ENCODE measurements at places on chromosomes 12 and 14. TPM values are rescaled to one million over a fixed set of nuclear protein-coding genes. Genes with fewer than 3 reads are reported as not detected.

- no peak overlapping the region for H3K4me3 ChIP-seq
- no peaks in the 10 kb centered on the region for H3K27me3 ChIP-seq
- no peak for DNase-seq
- peaks cover 60% of the 10 kb centered on the region for H3K36me3 ChIP-seq
Observed at GRCh38 chr12:107749083-107749482, 11.9 kb downstream of the PRDM4 start.

DNA sequence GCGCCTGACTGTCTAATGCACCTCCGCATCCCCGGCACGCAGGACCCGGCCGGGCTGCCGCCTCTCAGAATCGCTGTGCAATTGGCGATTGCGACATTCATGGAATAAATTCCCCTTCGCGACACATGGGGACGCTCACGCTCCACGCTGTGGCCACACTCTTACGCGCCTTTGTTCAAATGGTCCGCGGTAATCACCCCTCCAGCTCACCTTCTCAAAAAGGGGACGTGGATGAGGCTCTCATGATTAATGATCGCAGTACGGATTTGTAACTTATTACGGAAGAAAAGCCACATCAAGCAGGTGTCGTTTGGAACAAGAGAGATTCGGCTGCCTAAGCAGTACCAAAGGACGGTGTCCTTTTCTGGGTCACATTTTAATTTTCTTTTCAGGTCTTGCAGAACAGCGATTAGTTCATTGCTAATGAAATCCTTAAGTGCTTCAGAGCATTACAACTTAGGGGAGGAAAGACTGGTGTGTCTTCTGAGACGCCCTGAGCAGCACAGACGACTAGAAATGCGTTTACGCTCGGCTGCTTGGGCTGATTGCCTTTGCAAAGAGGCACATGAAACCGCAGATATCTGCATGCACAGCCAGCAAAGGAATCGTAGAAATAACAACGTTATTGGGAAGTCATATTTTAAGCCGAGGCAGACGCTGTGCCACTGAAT lies 37.3 kb upstream of the ADGRD1 start:
- H3K36me3 ChIP-seq: no peaks in the 10 kb centered on the region
- H3K4me3 ChIP-seq: no peak overlapping the region
- no peak for DNase-seq
- no peak overlapping the region for H3K27ac ChIP-seq

- peak; percentile 81 for DNase-seq
- no peaks in the 10 kb centered on the region for H3K27me3 ChIP-seq
- no peaks in the 10 kb centered on the region for H3K36me3 ChIP-seq
Observed at GRCh38 chr14:47278233-47278842, 397.1 kb downstream of the MDGA2 start.

- peaks cover 11% of the 10 kb centered on the region for H3K4me1 ChIP-seq
- H3K27ac ChIP-seq: no peak overlapping the region
- H3K36me3 ChIP-seq: no peaks in the 10 kb centered on the region
- H3K4me3 ChIP-seq: no peak overlapping the region
Observed at GRCh38 chr12:53623548-53624385, 2.4 kb downstream of the ATF7 start.

DNA sequence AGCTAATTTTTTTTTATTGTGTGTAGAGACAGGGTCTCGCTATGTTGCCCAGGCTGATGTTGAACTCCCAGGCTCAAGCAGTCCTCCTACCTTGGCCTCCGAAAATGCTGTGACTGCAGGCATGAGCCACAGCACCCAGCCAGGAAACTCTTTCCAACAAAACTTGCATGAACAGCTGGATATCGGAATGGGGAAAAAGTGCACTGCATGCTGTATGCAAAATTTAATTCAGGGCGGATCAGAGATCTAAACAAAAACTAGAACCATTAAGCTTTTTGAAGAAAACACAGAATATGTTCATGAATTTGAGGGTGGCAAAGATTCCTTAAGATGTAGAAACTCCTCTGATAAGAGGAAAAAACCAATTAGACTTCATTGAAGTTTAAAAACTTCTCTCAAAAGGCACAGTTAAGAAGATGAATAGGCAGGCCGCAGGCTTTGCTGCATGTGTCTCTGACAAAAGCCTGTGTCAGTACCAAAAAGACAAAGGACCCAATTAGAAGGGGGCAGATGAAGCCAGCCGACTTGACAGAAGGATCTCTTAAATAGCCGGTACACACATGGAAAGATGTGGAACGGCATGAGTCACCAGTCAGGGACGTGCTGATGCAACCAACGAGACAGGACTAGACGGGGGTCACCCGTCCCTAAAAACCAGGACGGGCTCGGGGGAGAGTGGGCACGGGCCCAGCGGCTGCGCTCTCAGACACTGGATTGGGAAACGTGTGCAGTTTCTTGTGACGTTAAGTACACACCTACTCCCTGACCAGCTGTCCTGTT lies 34.8 kb upstream of the MMP17 start:
- H3K36me3 ChIP-seq: peaks cover 20% of the 10 kb centered on the region
- DNase-seq: no peak
- H3K4me3 ChIP-seq: no peak overlapping the region
- no peaks in the 10 kb centered on the region for H3K4me1 ChIP-seq
- no peak overlapping the region for H3K27ac ChIP-seq

DNA sequence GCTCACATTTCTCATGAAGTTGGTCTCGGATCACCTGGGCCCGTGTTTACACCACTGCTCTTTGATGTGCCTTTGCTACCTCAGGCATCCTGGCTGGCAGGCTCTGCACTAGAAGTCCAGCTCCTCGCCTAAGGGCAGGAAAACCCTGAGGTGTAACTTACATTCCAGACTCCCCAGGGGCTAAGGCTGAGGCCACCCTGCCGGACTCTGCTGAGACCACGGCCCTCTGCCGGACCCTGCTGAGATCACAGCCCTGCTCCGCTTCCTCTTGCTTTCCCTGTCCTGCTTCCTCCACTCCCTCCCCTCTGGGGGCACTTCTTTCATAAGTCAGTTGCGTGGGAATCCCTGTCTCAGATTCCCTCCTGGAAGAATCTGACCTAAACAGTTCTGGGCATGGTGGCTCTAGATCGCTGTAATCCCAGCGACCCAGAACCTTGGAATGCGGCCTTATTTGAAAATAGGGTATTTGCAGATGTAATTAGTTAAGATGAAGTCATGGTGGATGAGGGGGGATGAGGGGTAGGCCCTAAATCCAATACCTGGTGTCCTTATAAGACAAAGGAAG lies 17.2 kb downstream of the RILPL1 start:
- no peaks in the 10 kb centered on the region for H3K4me1 ChIP-seq
- no peaks in the 10 kb centered on the region for H3K27me3 ChIP-seq
- DNase-seq: no peak
- H3K36me3 ChIP-seq: peaks cover 14% of the 10 kb centered on the region
- H3K4me3 ChIP-seq: no peak overlapping the region
- H3K27ac ChIP-seq: no peak overlapping the region

DNA sequence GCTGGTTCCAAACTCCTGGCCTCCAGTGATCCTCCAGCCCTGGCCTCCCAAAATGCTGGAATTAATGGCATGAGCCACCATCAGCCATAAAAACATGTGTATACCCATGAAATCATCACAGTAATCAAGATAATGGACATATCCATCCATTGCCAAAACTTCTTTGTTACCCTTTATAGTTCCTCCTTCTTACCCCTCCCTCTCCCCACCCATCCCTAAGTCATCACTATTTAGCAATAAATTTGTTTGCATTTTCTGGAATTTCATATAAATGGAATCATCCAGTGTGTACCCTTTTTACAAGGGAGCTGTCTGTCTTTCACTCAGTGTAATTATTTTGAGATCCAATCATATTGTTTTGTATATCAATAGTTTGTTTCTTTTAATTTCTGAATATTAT lies 42.4 kb downstream of the RPH3A start:
- H3K27ac ChIP-seq: no peak overlapping the region
- DNase-seq: no peak
- H3K4me1 ChIP-seq: no peaks in the 10 kb centered on the region
- H3K27me3 ChIP-seq: no peaks in the 10 kb centered on the region

DNA sequence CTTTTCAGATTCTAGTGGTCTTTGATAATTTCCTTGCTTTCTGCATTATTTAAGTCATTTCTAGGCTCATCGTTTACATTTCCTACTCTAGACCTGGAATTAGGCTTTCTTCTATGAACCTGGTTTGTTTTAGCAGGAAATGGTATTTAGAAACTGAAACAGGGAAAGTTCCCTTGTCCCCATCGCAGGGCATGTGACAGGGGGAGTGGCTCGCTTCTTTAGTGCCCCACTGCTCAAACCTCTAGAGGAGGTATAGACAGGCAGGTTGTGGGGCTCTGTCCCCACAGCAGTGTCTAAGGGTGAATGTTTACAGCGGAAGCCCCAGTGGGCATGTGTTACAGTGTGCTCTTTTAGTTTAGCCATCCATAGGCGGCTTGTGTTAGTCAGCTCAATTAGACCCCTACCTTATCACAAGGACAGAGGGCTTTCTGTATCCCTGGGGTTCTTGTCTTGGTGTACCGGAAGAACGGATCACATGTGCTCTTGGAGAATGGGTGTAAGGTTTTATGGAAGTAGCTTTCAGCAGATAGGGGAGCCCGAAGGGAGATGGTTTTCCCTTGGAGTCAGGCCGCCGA lies 25.0 kb downstream of the IFT81 start:
- no peaks in the 10 kb centered on the region for H3K27me3 ChIP-seq
- H3K27ac ChIP-seq: no peak overlapping the region
- H3K4me3 ChIP-seq: no peak overlapping the region
- no peaks in the 10 kb centered on the region for H3K4me1 ChIP-seq
- H3K36me3 ChIP-seq: no peaks in the 10 kb centered on the region
- DNase-seq: no peak

DNA sequence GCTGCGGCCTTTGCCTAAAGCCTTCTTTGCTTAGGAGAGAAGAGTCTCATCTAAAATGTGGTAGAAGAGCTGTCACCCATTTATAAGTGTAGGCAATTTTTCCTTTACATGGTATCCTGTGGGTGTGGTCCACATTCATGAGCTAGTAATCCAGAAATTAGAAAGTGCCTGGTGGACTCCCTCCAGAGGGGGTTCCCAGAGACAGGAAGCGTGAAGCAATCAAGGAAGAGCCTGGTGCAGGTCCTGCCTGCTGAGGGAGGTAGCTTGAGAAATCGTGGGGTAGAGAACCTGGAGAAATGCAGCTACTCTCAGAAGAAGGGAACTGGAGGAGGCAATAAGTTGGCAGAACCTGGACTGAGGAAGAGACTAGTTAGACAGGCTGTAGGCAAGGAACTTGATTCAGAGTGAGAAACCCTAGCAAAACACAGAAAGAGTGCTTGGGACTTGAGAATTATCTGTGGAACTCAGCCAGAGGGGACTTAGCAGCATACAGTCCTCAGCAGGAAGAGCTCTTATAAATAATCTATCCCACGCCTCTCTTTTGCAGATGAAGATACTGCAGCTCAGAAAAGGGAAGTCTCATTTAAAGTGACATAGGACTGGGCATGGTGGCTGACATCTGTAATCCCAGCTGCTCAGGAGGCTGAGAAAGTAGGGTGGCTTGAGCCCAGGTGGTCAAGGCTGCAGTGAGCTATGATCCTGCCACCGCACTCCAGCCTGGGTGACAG lies 182.4 kb upstream of the CCND2 start:
- H3K4me1 ChIP-seq: peaks cover 12% of the 10 kb centered on the region
- H3K36me3 ChIP-seq: no peaks in the 10 kb centered on the region
- no peak overlapping the region for H3K27ac ChIP-seq

DNA sequence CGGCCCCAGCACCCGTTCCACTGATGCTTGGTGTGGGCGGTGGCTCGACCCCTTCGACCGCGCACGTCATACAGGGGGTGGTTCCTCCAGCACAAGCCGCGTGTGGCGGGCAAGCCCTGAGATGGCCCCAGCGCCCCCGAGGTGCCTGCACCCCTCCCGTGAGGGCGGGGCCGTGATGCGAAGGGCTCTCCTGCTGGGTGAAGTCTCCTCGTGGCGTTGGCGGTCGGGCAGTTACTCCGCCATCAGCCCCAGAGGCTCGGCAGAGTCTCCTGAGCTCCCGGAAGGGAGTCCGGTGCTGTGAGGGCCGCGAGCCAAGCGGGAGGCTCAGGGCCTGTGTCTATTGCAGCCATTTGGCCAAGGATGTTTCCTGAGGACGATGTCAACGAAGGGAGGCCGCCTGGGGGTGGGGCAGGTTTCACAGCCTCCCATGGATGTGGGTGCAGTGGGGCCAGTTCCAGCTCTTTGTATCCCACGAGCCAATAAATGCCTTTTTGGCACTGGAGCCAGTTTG lies 78.1 kb upstream of the GALNT9 start:
- no peak for DNase-seq
- H3K27ac ChIP-seq: no peak overlapping the region
- H3K27me3 ChIP-seq: no peaks in the 10 kb centered on the region
- H3K4me3 ChIP-seq: no peak overlapping the region

DNA sequence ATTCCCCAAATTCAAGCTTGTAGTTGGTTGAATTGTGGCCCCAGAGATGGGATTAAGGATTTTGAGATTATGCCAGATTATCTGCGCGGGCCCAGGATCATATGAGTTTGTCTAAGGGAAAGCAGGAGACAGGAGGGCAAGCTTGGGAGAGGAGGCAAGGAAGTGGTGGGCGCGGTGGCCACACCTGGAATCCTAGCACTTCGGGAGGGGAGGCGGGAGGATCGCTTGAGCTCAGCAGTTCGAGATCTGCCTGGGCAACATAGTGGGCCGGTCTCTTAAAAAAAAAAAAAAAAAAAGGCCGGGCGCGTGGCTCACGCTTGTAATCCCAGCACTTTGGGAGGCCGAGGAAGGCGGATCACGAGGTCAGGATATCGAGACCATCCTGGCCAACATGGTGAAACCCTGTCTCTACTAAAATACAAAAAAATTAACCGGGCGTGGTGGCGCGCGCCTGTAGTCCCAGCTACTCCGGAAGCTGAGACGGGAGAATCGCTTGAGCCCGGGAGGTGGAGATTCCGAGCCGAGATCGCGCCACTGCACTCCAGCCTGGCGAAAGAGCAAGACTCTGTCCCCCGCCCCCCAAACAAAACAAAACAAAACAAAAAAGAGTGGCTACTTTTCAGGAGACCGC lies 881 bp upstream of the PUS1 start:
- peak; percentile 22 for DNase-seq
- H3K36me3 ChIP-seq: peaks cover 19% of the 10 kb centered on the region
- H3K27ac ChIP-seq: peak overlapping the region; percentile 81
- H3K27me3 ChIP-seq: no peaks in the 10 kb centered on the region

DNA sequence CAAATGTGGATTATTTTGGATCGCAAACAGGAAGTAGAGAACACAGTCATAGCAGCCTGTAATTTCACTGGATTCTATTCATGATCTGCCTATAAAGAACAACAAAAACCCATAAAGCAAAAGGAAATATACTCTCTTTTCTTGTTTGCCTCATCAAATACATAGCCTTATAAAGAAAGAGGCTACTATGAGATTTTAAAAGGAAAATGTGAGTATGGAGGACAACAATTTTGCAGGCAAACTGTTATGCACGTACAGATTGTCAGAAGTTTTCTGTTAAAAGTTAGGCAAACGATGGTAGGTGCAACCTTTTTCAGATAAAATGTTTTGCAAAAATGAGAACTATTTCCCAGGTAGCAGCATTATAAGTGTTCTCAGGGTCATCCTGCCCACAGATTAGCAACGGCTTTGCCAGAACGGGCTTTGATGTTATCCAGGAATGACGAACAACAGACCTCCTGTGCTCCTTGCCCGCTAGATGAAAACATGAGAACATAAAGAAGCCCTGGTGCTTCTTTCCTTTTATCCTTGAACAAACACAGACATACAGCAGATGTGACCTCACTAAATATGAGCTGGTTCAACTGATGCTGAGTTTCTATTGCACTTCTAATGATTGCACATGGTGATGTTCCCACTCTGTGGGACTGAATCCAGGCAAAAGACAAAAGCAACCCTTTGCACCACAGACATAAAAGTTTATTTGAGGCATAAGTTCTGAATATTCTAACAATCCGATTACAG lies 88.1 kb downstream of the ITPR2 start:
- no peaks in the 10 kb centered on the region for H3K36me3 ChIP-seq
- H3K27ac ChIP-seq: peak overlapping the region; percentile 23
- H3K27me3 ChIP-seq: no peaks in the 10 kb centered on the region
- H3K4me3 ChIP-seq: no peak overlapping the region
- DNase-seq: peak; percentile 81
- H3K4me1 ChIP-seq: peaks cover 13% of the 10 kb centered on the region

PIK3C2G gene
- 0.04 TPM for total RNA-seq

NYNRIN gene
- 11.9 TPM for total RNA-seq

EGLN3 gene
- 38.4 TPM for total RNA-seq

ATL1 gene
- total RNA-seq: 0.66 TPM
